ENCODE measurements at places on chromosomes 13 and 19.
A peak's percentile ranks its signal among the peaks of the same experiment; 100 is the strongest.

- DNase-seq, result no peak
These were observed 2.7 kb downstream of the SYDE1 start for GRCh38 chr19:15109768-15110417.

DNA sequence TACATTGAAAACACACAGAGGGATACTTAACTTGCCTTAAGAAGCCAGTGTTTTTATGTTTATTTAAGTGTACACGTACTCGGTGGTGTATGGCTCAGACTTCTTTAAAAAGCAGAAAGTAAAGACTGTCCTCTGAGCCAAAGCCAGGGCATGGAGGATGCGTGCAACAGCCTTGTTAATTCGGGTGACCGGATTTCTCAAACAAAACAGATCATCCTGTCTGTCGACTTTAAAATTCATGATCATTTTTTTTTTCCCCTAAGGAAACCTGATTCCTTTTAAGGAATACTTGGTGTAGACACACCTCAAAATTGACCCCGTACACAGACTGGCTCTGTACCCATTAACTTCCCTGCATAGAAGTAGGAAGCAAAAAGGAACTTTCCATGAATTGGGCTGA lies 124.7 kb upstream of the RNF113B start:
- peak; percentile 47 for DNase-seq

DNA sequence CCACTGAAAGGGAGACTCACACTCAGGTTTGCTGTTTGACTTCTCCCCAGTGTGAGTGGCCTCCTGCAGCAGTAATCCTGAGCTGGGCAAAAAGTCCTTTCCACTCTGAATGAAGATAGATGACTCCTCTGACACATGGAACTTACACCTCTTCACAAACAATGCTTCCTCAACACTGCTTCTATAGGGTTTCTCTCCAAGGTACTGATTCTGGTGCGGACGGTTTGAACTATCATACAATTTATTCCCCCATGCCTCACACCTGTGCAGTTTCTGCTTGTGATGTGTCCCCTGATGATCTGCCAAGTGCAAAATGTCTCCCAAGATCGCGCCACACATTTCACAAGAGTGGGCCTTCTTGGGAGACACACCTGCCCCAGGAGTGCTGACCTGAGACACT lies 7.6 kb downstream of the ZNF418 start:
- no peak for DNase-seq

DNA sequence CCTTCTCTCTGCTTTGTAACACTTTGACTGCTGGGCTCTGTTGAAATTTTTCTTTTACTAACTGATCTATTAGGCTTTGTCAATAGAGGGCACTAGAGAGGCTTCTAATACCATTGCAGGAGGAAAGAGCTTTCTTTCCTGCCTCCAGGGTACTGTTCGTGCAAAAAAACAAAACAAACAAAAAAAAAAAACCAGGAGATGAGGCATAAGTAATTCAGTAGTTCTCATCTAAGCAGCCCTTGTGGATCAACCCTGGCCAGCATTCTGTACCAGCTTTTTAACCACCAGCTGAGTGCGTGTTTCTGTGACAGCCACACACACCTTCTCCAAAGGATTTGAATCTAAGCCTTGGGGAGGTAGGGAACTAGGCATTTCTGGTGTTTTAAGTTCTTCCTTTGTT lies 1707.6 kb upstream of the SLC10A2 start:
- DNase-seq, result no peak

GRCh38 chr19:13160557-13160956 lies 10.3 kb downstream of the IER2 start:
- DNase-seq, result peak; percentile 65

GRCh38 chr19:18865973-18866799 lies 29.8 kb downstream of the CERS1 start:
- DNase-seq, result peak; percentile 43

- peak; percentile 93 for DNase-seq
These were observed 97.0 kb upstream of the MBNL2 start for GRCh38 chr13:97124915-97125809.

GRCh38 chr13:29081697-29082440 lies 261.7 kb downstream of the MTUS2 start:
- DNase-seq, result no peak

DNA sequence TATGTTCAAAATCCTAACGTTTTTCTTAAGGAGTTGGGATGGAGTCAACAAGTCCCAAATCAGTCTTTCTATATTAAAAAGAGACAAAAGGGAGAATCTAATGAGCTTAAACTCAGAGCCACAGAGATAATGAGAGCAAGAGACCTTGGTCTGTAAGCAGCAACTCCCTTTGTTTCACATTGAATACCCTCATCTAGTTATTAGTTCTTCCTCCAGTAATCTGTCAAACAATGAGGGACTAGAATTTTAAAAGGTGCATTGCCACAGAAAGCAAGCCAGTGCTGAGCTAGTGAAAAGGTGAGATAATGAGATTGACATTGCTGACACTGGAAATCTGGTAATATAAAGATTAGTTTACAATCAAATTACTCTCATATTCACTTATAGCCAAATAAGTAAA lies 718.6 kb downstream of the DACH1 start:
- DNase-seq, result no peak

DNA sequence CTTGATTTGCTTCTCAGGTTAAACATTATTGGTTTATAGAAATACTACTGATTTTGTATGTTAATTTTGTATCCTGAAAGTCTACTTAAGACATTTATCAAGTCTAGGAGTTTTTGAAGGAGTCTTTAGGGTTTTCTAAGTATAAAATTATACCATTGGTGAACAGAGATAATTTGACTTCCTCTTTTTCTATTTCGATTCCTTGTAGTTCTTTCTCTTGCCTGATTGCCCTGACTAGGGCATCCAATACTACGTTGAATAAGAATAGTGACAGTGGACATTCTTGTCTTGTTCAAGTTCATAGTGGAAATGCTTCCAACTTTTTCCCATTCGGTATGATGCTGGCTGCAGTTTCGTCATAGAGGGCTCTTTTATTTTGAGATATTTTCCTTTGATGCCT lies 807.5 kb upstream of the SLC10A2 start:
- no peak for DNase-seq

- no peak for DNase-seq
These were observed 6.0 kb downstream of the SHFL start for GRCh38 chr19:10091895-10092641.

DNA sequence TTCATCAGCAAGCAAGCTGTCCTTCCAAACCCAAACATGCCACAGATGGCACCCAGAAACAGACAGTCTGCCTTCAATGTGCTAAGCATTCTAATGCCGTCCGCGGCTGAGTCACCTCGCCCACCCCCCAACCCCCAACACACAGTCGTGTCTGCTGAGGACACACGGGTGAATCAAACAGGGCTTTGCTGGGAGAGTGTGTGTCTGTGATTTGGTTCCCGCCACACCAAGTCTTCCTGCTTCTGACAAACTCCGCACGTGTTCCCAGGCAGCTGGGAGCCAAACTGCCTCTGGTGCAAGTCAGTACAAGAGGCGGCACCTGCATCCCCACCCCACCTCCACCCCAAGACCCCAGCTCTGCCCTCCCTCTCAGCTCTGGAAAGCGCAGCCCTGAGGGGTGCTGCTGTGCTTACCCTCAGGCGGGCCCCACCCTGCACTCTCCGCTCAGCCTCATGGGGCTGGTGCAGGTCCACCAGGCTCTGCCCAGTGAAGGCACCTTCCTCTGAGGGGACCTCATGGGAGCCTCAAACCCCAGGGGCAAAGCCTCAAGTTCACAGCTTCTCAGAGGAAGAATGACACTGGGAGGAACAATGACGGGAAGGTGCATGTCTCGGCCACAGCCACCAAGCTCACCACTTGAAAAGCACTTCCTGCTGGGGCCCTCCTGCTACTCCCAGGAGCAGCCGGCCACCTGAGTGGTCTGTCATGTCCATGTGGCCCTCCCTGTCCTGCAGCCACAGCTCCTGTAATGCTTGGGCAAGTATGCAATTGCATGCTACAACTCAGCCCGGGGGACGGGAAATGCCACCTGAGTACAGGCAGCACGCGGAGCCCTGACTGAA lies 15.0 kb upstream of the SLC35E1 start:
- DNase-seq, result no peak

GRCh38 chr13:65497265-65497664 lies 1732.9 kb downstream of the PCDH9 start:
- no peak for DNase-seq

GRCh38 chr13:101181076-101181685 lies 235.1 kb downstream of the NALCN start:
- DNase-seq, result no peak

DNA sequence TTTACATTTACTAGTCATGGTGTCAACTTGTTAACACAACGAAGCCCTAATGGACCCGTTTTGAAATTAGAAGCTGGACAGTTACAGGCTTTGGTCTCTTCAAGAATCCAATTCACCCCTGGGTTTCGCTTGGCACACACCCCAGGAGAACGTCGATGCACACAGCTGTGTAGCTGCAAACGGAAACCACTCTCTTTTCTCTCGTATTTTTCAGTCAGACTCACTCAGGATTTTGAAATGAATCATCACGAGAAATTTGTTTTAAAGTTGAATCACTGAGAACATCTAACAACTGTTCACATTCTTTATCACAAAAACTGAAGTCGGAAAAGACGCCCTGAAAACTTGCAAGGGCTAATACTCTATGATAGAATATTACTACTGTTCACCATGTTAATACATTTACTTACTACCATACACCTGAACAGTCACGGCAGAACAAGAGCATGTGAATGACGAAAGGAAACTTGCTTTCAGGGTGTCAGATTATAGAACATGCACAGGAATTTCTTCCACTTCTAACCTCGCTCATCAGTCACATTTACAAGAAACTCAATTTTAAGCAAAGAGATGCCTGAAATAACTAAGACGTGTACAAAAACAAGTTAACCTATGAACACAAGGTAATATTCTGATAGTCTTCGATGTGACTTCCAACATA lies 4.7 kb downstream of the PNMA8A start:
- peak; percentile 92 for DNase-seq

DNA sequence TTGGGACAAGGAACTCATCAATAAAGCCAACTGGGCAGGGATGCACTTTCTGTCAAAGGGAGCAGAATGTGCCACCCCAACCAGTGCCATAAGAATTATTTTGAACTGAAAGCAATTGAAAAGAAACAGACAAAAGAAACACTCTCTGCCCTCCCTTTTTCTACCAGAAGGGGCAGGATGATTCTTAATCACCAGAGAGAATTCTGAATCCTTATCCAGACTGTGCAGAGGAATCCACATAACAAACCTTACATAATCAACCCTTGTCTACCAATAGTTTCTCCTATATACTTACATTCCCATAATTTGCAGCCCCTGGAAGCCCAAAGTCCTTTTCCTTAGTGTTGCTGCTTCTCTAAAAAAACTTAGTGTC lies 520.7 kb upstream of the NBEA start:
- DNase-seq, result no peak

GRCh38 chr13:79190932-79191331 lies 215.1 kb downstream of the RBM26 start:
- no peak for DNase-seq

DNA sequence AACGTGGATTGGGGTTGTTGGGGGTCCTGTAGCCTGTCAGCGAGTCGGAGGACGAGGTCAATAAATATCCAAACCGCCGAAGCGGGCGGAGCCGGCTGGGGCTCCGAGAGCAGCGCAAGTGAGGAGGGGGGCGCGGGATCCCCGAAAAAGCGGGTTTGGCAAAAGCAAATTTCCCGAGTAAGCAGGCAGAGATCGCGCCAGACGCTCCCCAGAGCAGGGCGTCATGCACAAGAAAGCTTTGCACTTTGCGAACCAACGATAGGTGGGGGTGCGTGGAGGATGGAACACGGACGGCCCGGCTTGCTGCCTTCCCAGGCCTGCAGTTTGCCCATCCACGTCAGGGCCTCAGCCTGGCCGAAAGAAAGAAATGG lies 754 bp upstream of the SIX5 start:
- peak; percentile 31 for DNase-seq

DNA sequence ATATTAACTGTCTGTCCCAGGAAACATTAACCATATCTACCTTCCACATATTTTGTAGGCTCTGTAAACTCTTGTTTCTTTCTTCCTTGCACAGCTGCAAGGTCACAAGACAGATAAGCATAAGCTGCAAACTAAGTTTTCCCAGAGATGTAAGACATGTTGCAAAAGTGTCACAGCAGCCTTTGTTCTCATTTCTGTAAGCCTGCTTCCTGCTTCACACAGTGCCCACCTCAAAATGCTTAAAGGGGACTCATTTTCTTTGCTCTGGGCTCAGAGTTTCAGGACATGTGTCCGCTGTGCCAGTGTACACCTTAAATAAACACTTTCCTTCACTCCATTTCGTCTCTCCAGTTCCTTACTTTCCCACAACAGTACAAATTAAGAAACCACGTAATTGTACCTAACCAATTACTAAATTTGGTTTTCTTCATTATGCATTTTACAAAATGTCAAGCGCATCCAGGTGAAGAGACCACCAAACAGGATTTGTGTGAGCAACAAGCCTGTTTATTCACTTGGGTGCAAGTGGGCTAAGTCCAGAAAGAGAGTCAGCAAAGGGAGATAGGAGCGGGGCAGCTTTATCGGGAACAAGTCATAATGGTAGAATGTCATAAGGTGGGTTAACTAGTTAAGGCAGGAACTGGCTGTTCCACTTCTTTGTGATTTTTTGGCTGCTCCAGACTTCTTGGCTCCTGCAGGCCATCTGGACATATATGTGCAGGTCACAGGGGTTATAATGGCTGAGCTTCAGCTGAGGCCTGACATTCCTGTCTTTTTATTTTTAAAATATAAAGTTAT lies 12.7 kb upstream of the ZNF431 start:
- DNase-seq, result no peak

DNA sequence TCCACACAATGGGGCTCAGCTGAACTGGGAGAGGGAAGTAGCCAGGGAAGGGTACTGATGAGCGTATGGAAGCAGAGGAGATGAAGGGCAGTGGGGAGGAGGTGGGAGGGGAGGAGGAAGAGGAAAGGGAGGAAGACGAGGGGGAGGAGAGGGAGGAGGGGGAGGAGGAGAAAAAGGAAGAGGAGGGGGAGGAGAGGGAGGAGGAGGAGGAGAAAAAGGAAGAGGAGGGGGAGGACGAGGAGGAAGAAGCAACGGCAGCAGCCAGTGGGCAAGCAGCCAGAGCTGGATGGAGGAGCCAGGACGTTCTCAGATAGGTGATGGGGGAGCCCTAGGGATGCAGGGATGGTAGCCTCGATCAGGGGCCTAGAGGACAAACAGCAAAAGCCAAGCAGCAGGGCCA lies 5.6 kb downstream of the CERS4 start:
- no peak for DNase-seq

GRCh38 chr19:45522010-45522941 lies 15.0 kb downstream of the VASP start:
- no peak for DNase-seq

GRCh38 chr19:46571495-46571894 lies 29.6 kb upstream of the CALM3 start:
- DNase-seq, result no peak

GRCh38 chr19:18107235-18107634 lies 9.7 kb downstream of the MAST3 start:
- no peak for DNase-seq

- no peak for DNase-seq
These were observed 18.2 kb upstream of the IGFL1 start for GRCh38 chr19:46211201-46211881.

- no peak for DNase-seq
These were observed 2.0 kb upstream of the ELL start for GRCh38 chr19:18523841-18524240.

- DNase-seq, result no peak
These were observed 35.5 kb downstream of the CRTC1 start for GRCh38 chr19:18718846-18719458.

Data from HCEC 1CT (cell line).